ENCODE measurements at places on chromosomes 7 and 10.

GRCh38 chr10:99929360-99929759 lies 80.4 kb downstream of the DNMBP start:
- no peak for DNase-seq

DNA sequence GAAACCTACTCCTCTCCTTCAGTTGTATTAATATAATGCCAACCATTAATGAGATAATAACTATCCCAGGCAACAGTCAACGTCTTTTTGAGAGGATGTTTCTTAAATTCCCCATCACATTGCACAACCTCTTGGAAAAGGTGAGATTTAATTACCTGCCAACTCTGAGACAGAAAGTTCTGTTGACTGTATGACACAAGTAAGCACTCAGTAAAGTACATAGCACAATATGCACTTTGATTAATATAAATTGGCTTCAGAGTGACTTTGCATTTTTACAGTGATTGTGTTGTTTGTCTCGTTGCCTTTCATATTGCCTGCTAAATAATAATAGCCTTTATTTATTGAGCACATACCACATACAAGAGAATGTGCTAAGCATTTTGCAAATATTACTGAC lies 46.7 kb downstream of the CAV1 start:
- DNase-seq, result no peak

DNA sequence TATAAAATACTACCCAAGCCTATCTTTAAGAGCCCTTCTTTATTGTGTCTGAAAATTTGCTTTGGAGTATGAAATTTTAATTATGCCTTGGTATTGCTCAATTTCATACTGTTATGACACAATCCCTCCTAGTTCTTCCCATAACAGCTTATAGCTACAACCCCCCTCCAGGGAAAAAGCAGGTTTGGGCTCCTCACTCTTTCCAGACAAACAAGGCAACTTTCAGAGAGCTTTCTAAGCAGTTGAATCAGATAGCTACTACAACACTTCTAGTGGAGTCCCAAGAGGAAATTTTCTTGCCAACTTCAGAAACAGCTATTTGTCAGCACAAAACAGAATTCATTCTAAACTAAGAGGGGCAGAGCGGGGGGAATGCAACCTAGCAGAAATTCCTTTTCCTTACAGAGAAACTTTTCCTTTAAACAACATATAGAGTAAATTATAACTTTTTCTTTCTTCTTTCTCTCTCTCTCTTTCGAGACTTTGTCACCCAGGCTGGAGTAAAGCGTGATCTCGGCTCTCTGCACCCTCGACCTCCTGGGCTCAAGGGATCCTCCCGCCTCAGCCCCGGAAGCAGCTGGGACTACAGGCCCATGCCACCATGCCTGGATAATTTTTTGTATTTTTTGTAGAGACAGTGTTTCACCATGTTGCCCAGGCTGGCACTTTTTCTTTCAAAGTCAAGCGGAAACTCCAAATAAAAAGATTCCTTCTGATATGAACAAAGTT lies 26.0 kb upstream of the JMJD1C start:
- no peak for DNase-seq

DNA sequence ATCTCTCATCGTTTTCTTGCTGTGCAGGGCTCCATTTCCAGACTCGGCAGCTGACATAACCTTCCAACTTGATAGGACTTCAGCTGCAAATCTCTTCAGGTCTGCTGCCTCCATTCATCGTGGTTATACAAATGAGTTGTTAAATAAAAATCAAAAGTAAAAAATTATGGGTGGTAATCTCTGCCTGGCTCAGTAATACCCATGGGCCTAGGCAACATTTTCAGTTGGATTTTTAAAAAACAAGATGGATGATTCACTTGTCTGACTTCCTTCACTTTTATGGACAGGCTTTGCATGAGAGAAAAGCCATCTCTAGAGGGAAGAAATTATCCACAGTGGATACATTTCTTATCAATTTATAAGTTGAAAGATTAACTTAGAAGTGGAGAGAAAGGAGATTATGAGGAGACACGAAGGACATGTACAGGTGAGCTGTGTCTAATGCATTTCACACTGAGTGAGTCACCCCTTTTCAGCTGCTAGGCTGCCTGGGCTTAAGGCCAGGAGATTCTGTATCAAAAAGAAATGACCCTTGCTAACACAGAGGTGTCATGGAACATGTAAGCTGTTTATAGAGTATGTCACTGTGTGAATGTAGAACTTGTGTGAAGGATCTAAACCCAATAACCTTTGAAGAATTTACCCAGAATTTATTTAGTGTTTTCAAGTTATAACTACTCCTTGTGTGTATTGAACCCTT lies 495.1 kb downstream of the AUTS2 start:
- no peak for DNase-seq

DNA sequence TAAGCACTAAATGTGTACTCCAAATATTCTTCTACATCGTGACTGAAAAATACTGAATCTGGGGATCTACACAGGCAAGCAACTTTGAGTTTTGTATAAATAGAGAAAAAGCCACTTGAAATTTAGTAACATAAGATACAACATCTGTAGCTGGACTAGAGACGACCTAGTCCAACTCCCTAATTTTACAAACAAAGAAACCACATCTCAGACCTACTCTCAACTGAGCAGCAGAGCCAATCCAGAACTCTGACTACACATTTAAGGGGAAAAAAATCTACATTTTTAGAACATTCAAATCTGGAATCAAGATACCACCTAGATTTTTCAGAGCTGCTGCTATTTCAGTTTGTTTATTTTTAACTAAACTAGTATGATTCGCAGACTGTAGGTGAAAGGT lies 88.9 kb downstream of the CABCOCO1 start:
- no peak for DNase-seq

- no peak for DNase-seq
These were observed 15.5 kb downstream of the WAPL start for GRCh38 chr10:86506062-86506461.

GRCh38 chr10:34386921-34387320 lies 428.2 kb downstream of the PARD3 start:
- DNase-seq, result no peak

DNA sequence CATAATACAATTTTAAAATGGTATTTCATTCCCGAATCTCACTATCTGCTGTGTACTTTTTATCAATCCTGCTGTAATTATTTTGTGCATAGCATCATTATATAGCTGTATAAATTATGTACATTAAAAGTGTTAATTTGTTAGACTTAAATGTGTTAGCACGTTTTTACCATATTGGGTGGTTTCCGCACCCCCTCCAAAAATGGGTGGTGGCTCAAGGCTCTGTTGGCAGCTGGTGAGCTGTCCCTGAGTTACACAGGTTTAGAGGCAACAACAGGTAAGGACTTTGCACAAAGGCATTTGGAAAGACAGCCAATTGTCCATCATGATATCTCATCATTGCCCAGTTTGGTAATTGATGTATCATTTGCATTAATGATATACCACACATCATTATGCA lies 18.6 kb upstream of the LMTK2 start:
- DNase-seq, result no peak

- no peak for DNase-seq
These were observed 1.8 kb upstream of the CLDN4 start for GRCh38 chr7:73828972-73829371.

DNA sequence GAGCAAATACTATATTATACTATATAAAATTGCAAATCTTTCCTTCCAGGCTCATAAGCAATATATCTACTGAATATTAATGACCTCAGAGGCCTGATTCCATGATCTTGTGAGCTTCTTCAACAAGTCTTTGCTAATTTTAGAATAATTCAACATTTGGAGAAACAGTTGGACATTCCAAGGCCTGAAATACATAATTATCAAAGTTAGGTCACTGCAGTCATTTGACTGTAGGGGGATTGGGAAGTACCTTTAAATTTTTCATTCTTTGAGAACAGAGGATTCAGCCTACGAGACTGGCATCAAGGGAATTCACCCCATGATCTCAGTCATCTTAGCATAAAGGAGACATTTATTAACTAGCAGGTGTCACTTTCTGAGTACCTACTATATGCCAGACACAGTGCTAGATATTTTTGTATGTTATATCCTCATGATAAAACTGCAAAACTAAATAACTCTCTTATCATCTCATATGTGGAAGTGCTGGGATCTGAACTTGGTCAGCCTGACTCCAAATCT lies 85.4 kb downstream of the DOCK4 start:
- DNase-seq, result no peak

DNA sequence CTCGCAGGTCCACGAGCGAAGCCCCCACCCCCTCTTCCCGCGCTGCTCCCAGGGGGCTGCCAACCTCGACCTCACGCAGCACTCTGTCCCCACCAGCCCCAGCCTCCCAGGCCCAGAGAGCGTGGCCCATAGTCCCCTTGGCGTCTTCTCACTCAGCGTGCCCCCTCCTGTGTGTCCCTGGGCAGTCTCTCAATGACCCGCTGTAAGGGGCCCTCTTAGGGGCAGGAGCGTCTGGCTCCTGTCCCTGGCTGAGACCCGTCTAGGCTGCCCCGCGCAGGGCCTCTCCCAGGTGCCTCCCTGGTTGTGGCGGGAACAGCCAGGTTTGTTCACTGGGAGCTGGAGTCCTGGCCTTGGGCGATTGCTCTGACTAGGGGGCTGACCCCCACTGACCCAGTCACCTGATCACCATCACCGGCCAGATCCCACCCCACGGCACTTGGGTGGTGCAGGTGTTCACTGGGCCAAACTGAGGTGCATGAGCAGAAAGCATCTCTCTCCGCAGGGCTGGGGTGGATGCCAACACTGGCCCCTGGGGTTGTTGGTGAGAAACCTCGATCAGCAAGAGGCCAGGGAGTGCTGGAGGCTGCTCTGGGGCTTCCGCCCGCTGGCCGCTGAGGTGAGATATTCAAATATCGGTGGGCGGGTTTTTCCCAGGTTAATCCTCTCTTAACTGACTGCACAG lies 12.6 kb upstream of the WDFY4 start:
- no peak for DNase-seq

GRCh38 chr7:105808703-105809590 lies 67.5 kb downstream of the ATXN7L1 start:
- DNase-seq, result no peak

DNA sequence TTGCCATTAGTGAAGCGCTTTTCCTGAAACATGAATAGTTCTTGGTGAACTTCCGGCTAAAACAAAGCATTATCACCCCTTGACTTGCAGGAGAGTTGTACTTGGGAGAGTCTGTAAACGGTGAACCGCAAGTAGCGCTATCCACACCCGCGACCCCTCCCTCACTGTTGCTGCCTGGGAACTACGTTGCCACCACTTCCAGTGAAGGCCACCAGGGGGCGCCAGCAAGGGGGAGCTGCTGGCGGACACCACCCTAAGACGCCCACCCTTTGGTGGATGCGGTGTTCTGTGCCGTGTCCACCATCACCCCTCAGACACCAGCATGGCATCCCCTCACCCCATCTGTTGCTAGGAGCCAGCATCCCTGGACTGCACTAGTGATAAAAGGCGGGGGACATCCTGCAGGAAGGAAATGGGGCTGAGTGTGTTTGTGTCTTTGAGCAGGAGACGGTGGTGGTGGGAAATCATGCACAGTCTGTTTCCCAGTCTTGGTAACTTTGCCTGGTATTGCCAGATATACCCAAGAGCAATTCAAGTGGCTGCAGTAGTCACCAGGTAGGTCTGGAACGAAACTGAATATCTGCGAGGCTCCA lies 298.2 kb downstream of the FRMD4A start:
- peak; percentile 90 for DNase-seq

GRCh38 chr10:132480356-132480755 lies 57.2 kb upstream of the INPP5A start:
- peak; percentile 3 for DNase-seq

DNA sequence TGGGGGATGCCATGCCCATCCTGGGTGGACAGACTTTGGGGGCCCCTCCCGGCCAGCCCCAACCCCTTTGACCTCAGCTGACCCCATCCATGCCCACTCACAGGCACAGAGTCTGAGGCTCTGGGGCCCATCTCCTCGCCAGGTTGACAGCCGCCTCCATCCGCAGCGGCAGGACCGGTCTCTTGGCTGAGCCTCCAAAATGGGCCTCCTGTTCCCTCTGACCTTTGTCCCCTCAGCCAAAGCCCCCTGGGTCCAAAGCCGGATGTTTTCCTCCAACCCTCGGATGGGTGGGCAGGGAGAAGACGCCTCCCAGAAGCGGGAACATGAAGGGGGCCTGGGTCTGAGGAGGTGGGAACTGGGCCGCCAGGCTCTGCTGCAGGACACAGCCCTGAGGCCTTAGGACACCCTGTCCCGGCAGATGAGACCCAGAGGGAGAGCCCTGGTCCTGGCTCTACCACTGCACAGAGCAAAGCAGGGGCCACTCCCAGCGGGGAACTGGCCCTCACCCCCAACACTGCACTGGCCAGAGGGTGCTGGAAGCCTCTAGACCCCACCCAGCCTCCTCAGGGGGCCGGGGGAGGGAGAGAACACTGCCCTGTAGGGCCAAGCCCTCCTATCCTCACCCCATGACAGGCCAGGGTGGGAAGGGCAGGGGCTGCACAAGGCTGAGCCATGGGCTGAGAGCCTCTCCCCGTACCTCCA lies 12.6 kb downstream of the PDGFA start:
- no peak for DNase-seq

GRCh38 chr7:155882596-155882995 lies 70.3 kb upstream of the SHH start:
- no peak for DNase-seq

GRCh38 chr10:22805304-22805703 lies 90.9 kb upstream of the PIP4K2A start:
- DNase-seq, result no peak
